Stimulated activated CD4-positive, alpha-beta T cell treated with anti-CD3 and anti-CD28 coated beads, Interleukin-4, amount 100 ng/mL, for 24 hours (primary cell): ENCODE measurements at places on chromosomes 12 and 14.
A peak's percentile ranks its signal among the peaks of the same experiment; 100 is the strongest.

DNA sequence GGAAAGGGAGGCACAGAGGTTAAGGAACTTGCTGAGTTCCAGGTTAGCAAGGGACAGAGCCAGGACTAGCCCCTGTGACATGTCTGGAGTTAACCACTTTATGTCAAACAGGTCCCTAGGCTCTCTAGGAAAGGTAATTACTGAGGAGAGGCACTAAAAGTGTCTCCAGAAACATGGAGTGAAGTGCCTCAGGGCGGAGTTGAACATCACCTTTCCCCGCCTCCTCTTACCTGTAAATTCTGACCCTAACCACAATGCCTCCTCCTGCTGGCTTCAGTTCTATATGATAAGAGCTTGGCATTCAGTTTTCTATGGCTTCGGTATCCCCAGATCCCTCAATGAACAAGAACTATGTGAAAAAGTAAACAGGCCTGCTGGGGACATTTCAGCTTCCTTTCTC is 18.1 kb downstream of the RPH3A start:
- no peak for DNase-seq

GRCh38 chr14:74841230-74842207 is 34.4 kb downstream of the PROX2 start:
- DNase-seq: peak; percentile 30

GRCh38 chr14:92565040-92565717 is 51.6 kb downstream of the RIN3 start:
- DNase-seq: no peak

- DNase-seq: no peak
Measured at GRCh38 chr14:95236221-95236620, 78.9 kb upstream of the DICER1 start.
